Osteocyte (in vitro differentiated cells): ENCODE measurements at places on chromosomes 11 and 22. TPM values are rescaled to one million over a fixed set of nuclear protein-coding genes. Genes with fewer than 3 reads are reported as not detected.

DNA sequence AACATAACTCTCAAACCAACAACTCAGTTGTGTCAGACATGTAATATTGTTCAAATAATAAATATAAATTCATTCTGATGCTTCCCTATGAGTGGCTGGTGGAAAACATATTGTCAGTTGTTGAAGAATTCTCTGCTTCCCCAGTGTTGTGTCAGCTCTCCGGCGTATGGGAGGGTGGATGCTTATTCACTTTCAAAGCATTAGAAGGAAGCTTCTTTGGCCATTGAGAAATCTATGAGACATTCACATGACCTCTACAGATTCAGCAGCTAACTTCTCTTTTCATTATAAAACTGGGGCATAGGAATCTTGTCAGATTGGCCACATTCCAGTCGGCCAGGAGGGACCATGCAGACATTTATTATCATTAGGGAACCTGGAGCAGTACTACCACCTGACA, 2.9 kb downstream of the OR51V1 start:
- DNase-seq: no peak

DNA sequence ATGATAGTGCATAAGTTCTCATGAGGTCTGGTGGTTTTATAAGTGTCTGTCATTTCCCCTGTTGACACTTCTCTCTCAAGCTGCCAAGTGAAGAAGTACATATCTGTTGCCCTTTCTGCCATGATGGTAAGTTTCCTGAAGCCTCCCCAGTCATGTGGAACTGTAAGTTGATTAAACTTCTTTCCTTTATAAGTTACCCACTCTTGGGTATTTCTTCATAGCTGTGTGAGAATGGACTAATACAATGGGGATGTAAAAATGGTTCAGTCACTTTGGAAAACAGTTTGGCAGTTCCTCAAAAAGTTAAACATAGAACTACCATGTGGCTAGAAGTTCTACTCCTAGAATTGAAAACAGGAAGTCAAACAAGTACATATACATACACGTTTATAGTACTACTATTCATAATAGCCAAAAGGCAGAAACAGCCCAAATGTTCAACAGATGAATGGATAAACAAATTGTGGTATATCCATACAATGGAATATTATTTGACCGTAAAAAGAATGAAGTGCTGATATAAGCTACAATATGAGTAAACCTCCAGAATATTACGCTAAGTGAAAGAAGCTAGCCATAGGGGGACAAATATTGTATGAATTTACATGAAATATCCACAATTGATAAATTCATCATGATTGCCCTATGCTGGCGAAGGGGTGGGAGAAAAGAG, 16.0 kb upstream of the DKK3 start:
- DNase-seq: no peak

GRCh38 chr11:83280256-83280655, 5.9 kb downstream of the CCDC90B start:
- no peak for DNase-seq

- DNase-seq: no peak
Observed at GRCh38 chr22:40218152-40218551, 40.4 kb downstream of the TNRC6B start.

DNA sequence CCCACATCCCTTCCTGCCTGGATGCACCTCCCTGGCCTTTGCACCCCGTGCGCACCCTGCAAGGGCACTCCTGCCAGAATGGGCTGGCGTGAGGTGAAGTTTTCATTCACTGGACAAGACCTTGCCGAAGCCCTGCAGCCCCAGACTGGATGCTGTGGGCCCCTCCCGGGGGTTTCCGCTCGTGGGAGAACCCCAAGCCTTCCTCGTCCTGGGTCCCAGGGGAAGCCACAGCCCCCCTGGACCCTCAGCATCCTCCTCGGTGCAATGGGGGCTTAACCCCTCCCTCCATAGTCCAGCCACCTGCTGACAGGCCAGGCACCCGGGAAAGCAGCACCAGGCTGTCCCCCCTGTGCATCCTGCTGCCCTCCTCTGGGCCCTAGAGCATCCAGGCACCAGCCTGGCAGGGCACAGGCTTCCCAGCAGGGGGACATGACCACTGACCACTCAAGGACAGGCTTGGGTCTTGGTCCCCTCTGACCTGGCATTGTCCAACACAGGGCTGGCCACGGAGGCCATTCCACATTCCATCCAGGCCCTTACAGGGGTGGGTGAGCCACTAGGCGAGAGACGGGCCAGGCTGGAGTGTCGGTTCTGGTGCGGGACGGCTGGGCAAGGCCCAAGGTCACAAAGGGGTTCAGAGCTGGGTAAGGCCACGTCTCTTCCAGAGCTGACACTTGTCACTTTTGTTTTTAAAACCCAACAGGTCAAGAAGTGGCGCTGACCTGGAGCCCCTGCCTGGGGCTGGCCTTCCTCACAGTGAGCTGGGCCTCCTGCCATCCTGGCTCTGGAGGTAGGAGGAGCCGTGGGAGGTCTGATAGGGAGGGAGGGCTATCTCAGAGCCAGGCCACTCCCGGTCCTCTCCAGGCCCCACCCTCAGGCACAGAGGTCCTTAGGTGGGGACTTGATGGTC, 41.5 kb upstream of the PPARA start:
- DNase-seq: no peak

- no peak for DNase-seq
Observed at GRCh38 chr22:49699476-49699875, 128.2 kb downstream of the BRD1 start.

GRCh38 chr11:24496736-24497725, at the start of gene LUZP2:
Gene LUZP2, plus strand, starts transcription at chr11:24497053.
- peak; percentile 84 for DNase-seq

DNA sequence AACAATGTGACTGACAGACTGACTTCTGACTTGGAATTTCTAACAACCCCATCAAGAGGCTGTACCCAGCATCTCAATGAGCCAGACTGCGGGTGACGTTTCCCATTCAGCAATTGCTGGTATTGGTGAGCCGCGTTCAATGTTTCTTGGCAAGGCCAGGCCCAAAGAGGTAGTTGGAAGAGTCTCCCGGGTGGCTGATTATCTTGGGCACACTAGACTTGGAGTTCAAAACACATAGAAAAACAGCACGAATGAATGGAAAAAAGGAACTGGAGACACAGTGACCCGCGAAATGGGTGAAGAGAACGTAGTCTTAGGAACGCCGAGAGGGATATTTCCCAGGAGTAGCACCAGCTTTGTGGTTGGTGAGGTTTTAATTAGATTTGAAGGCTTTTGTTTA, 115.7 kb downstream of the RPS6KA4 start:
- DNase-seq: no peak

GRCh38 chr11:84524422-84525051, 1102.6 kb downstream of the DLG2 start:
- DNase-seq: no peak

- no peak for DNase-seq
Observed at GRCh38 chr22:38940811-38941384, 16.5 kb upstream of the APOBEC3A start.

DNA sequence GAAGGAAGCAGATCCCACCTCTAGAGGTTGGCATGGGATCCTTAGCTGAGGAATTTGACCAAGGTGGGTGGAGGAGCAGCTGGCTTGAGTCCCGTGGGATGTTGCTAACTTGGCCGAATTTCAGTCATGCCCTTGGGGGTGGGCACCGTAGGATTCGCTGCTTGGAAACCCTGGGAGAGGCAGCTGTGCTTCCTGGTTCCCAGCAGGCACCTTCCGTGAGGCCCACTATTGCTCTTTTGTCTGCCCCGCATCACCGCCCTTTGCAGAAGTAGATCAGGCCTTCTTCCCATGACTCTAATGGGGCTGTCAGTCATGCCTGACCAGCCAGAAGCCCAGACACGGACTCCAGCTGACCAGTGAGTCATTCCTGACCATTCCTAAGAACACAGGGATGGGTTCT, 292.3 kb upstream of the SYN3 start:
- peak; percentile 70 for DNase-seq

DNA sequence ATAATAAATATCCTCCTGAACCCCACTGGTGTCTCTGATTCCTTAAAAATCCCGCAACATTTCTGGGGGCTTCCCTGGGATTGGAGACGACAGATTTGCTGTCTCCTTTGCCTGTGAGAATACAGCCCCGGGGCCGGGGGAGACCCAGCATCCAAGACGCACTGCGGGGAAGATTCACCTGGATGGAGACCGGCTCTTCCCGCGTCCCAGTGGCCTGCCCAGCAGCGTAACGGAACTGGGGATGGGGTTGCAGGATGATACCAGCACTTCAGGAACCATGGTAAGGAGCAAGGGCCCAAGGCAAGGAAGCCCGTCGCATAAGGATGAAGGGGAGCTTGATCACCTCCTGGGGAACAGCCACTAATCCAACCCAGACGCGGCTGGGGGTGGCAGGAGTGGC, 53.3 kb upstream of the OR4C15 start:
- no peak for DNase-seq

DNA sequence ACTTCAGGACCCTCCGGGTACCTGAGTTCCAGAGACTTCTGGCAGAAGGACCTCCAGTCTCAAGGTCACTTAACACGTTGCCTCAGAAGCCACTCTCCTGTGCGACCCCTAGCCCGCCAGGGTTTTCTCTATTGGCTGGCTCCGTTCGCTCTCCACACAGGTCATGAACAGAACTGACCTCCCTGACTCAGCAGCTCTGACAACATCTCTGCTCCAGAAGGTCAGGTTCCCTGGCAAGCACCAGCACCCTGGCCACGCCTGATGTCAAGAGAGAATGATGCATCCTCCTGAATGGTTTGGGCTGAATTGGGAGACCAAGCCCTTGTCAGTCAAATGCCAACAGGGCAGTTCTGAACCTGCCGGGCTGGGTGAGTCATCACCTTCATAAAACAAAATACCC, 84.3 kb upstream of the TMEM45B start:
- peak; percentile 76 for DNase-seq

DNA sequence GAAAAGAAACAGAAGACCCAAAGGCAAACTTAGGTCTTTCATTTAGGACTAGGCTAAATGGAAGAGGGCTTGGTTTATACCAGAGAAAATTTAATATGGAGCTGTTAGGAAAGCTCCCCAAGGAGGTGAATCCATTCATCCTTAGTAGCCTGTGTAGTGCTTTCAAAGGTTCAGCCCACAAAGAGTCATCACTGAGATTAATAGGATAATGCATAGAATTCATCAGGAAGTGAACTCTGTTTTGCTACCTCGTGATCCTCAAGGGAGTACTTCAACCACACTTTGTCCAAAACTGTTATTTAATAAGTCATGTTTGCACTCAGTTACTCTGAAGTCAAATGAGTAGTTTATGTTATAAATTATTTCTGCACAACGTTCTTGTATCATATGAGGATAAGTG, 43.3 kb upstream of the MMP7 start:
- no peak for DNase-seq

DNA sequence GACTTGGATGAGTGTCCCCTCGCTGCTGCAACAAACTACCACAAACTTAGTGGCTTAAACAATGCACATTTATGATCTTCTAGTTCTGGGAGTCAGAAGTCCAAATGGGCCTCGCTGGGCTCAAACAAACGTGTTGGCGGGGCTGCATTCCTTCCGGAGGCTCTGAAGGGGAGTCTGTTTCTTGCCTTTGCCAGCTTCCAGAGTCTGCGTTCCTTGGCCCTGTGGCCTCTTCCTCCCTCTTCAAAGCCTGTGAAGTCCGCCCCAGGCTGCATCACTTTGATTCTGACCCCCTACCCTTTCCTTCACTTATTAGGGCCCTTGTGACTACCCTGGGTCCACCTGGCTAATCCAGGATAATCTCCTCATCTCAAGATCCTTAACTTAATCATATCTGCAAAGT, 80.3 kb upstream of the NECTIN1 start:
- DNase-seq: no peak

- DNase-seq: no peak
Observed at GRCh38 chr11:26194881-26195280, 137.0 kb upstream of the ANO3 start.

DNA sequence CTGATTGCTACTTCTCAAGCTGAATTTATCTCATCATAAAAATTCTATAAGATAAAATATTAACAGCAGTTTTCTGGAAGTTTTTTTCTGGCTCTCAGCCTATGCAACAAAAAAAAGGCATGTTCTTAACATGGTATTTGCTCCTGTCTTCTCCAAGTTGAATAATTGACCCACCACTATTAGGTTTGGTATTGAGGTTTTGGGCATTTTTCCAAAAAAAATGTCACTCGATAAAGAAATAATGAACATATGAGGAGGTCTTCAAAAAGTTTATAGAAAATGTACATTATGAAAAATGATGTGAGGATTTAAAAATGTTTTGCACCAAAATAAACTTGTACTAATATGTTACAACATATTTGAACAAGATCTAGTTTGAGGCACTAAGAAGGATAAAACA, 808.6 kb upstream of the RAG2 start:
- DNase-seq: no peak

DNA sequence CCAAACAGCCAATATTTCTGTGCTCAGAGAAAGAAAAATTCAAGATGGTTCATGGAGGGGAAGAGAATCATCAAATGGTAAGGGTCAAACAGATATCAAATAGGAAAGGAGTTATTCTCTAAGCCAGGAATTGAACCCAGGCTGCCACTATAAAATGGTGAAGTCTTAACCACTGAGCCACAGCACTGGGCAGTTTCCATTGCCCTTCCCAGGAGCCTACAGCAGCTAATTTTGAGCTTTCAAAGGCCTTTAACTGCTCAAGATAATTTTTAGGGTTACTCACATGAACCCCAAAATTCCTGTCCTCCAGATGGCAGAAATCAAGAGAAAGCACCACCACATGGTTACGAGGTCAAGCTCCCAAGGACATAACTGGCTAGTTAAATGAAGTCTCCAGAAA, 176.2 kb downstream of the KIF18A start:
- DNase-seq: no peak

- DNase-seq: no peak
Observed at GRCh38 chr11:25529572-25529971, 802.4 kb upstream of the ANO3 start.

DNA sequence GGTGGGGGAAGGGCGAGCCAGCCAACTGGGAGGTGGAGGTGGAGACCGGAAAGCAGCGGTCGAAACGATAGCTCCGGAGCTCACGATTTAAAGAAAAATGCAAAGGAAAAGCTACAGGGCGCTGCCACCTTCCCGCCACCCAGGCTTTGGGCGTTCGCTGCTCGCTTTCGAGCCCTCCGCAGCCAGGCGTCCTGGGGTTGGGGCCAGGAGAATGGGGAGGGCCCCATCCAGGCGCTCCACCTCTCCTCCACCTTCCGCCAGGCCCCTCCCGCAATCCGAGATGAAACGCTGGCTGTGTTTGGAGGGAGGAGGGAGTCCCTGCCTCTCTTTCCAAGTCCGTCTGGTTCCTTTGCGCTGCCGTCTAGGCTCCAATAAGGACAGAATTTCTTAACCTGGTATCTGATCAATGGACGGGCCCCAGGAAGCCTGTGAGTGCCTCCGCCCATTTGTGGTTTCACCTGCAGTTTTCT, 483 bp upstream of the ABTB2 start:
- DNase-seq: no peak

GRM5 gene
- 0.21 TPM in 1 of 2 replicates, not detected in the other for total RNA-seq

NXPE1 gene
- not detected in 2 replicates for total RNA-seq

HEPN1 gene
- not detected in 2 replicates for total RNA-seq

SESN3 gene
- total RNA-seq: 84.8 and 91.6 TPM in 2 replicates

CHST1 gene
- total RNA-seq: 0.16 and 0.67 TPM in 2 replicates

TRIM77 gene
- not detected in 2 replicates for total RNA-seq

SLC22A9 gene
- total RNA-seq: not detected in 2 replicates

KCNJ5 gene
- total RNA-seq: not detected in 2 replicates

RELA gene
- total RNA-seq: 77.4 and 79.7 TPM in 2 replicates

CD59 gene
- total RNA-seq: 857 and 912 TPM in 2 replicates

GGTLC2 gene
- not detected in 2 replicates for total RNA-seq

MISFA gene
- total RNA-seq: 3.0 and 4.5 TPM in 2 replicates
